Glomerular endothelial cell (primary cell): ENCODE measurements at places on chromosomes 1 and 21. TPM values are rescaled to one million over a fixed set of nuclear protein-coding genes. Genes with fewer than 3 reads are reported as not detected.

The GPR37L1 gene
- 0.06 TPM in 1 of 2 replicates, not detected in the other for total RNA-seq

The F13B gene
- not detected in 2 replicates for total RNA-seq

The RNF2 gene
- total RNA-seq = 22.3 and 25.3 TPM in 2 replicates

The ZNF695 gene
- 0.87 and 2.3 TPM in 2 replicates for total RNA-seq

The DUSP10 gene
- 5.4 and 7.8 TPM in 2 replicates for total RNA-seq

The CXADR gene
- total RNA-seq = 10.7 and 12.4 TPM in 2 replicates

The EXTL2 gene
- 19.2 and 20.0 TPM in 2 replicates for total RNA-seq

The SLAMF1 gene
- total RNA-seq = not detected in 2 replicates

The RUNX1 gene
- 9.6 and 11.6 TPM in 2 replicates for total RNA-seq

The KDM5B gene
- total RNA-seq = 58.6 and 96.4 TPM in 2 replicates

The HRNR gene
- total RNA-seq = not detected in 2 replicates

The FMN2 gene
- total RNA-seq = 0.29 and 7.5 TPM in 2 replicates

The MCOLN3 gene
- not detected in 2 replicates for total RNA-seq

The HSPG2 gene
- total RNA-seq = 2,040 and 3,652 TPM in 2 replicates

The TTC39A gene
- total RNA-seq = 2.6 and 7.2 TPM in 2 replicates

The BOLA1 gene
- total RNA-seq = 14.2 and 15.0 TPM in 2 replicates

The TRAF3IP3 gene
- not detected in 2 replicates for total RNA-seq

The C4BPB gene
- not detected in 2 replicates for total RNA-seq

The TBX15 gene
- not detected in 2 replicates for total RNA-seq

The DNALI1 gene
- total RNA-seq = 3.8 and 4.7 TPM in 2 replicates

The THBS3 gene
- 12.5 and 18.2 TPM in 2 replicates for total RNA-seq

The CFAP74 gene
- not detected in 2 replicates for total RNA-seq

The GIPC2 gene
- 0.15 and 2.0 TPM in 2 replicates for total RNA-seq

The UMODL1 gene
- not detected in 2 replicates for total RNA-seq

The KRTAP13-2 gene
- not detected in 2 replicates for total RNA-seq

The OR6K2 gene
- total RNA-seq = not detected in 2 replicates

The TAS1R1 gene
- total RNA-seq = not detected in 2 replicates

The CCDC30 gene
- total RNA-seq = 0.34 and 0.64 TPM in 2 replicates

The OR2G6 gene
- total RNA-seq = not detected in 2 replicates

The HES3 gene
- not detected in 2 replicates for total RNA-seq

The COL6A1 gene
- 165 and 174 TPM in 2 replicates for total RNA-seq

The UTP25 gene
- 7.0 and 9.1 TPM in 2 replicates for total RNA-seq

The RXFP4 gene
- total RNA-seq = not detected in 2 replicates

The S100A14 gene
- not detected in 2 replicates for total RNA-seq

The A3GALT2 gene
- total RNA-seq = not detected in 2 replicates
